Kidney (tissue), 22 donors: ENCODE measurements at places on chromosomes 3 and 15.

DNA sequence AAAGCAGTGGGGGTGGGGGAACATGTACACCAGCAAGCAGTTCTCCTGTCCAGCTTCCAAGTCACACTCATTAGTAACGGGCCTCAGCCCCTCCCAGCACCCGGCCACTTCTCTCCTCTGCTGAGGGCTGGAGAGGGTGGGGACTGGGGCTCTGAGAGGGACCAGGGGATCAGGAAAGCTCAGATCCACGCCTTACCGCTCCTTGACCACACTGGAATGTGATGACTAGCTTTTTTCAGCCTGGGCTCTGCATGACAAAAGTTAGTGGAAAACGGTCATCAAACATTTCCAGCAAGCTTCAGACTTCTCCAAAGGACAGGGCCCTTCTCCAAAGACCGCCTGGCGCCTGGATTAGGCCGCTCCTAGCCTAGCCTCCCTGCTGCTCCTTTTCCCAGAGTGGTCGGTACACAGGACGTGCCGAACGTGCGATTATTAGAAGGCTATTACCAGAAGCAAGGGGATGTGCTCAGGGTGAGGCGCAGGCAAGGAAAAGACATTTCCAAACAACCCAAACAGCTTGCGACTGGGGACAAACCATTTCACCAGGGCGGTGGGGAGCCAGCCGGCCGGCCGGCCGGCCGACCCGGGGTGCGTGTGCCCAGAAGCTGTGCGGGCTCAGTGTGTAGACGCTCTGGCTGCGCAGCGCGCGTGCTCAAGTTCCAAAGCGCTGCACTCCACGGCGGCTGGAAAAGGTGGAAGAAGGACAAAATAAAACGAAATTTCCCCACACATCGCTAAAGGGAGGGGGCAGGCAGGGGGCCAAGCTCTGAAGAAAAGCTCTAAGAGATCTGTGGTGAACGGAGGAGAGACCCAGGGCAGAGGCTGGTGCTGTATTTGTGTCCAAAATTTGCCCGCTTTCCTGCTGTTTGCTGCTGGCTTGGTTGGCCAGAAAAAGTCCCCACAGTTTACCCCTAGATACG, 51.0 kb upstream of the SSR3 start:
- peaks cover 2% of the 10 kb centered on the region for H3K4me1 ChIP-seq
- H3K36me3 ChIP-seq, result no peaks in the 10 kb centered on the region
- no peaks in the 10 kb centered on the region for H3K27me3 ChIP-seq
- peak; percentile 80 for DNase-seq
- peak overlapping the region; percentile 40 for H3K4me3 ChIP-seq

GRCh38 chr3:121663171-121663847, 2.6 kb upstream of the HCLS1 start:
- H3K27ac ChIP-seq, result no peak overlapping the region
- peaks cover 44% of the 10 kb centered on the region for H3K36me3 ChIP-seq
- no peaks in the 10 kb centered on the region for H3K4me1 ChIP-seq
- DNase-seq, result no peak
- no peak overlapping the region for H3K4me3 ChIP-seq

- no peaks in the 10 kb centered on the region for H3K27me3 ChIP-seq
- no peaks in the 10 kb centered on the region for H3K36me3 ChIP-seq
- no peak overlapping the region for H3K27ac ChIP-seq
- no peak overlapping the region for H3K4me3 ChIP-seq
These were observed 9.6 kb upstream of the ZXDC start for GRCh38 chr3:126485176-126485897.

DNA sequence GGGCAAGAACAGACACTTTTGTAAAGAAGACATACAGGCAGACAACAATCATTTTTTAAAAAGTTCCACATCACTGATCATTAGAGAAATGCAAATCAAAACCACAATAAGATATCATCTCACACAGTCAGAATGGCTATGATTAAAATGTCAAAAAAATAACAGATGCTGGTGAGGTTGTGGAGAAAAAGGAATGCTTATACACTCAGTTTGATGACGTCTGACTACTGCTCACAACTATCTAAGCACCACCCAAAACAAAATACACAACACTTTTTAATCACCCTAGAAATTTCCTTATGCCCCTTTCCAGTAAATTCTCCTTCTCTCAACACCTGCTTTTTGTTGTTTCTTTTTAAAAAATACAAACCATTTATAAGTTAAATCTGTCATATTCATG, 228.8 kb downstream of the ISL2 start:
- H3K4me3 ChIP-seq, result no peak overlapping the region
- DNase-seq, result no peak
- H3K36me3 ChIP-seq, result no peaks in the 10 kb centered on the region
- H3K27me3 ChIP-seq, result no peaks in the 10 kb centered on the region

GRCh38 chr3:46669191-46669999, 24.1 kb downstream of the ALS2CL start:
- H3K27me3 ChIP-seq, result no peaks in the 10 kb centered on the region
- no peaks in the 10 kb centered on the region for H3K36me3 ChIP-seq
- DNase-seq, result peak; percentile 38

GRCh38 chr3:75272691-75273090, 391.4 kb upstream of the FRG2C start:
- H3K4me3 ChIP-seq, result no peak overlapping the region
- H3K27ac ChIP-seq, result no peak overlapping the region
- no peaks in the 10 kb centered on the region for H3K4me1 ChIP-seq
- no peak for DNase-seq
- H3K36me3 ChIP-seq, result no peaks in the 10 kb centered on the region
- no peaks in the 10 kb centered on the region for H3K27me3 ChIP-seq

GRCh38 chr3:105931500-105931899, 62.7 kb upstream of the CBLB start:
- DNase-seq, result no peak
- H3K27ac ChIP-seq, result no peak overlapping the region
- H3K36me3 ChIP-seq, result no peaks in the 10 kb centered on the region
- no peak overlapping the region for H3K4me3 ChIP-seq
- H3K27me3 ChIP-seq, result no peaks in the 10 kb centered on the region
- no peaks in the 10 kb centered on the region for H3K4me1 ChIP-seq

DNA sequence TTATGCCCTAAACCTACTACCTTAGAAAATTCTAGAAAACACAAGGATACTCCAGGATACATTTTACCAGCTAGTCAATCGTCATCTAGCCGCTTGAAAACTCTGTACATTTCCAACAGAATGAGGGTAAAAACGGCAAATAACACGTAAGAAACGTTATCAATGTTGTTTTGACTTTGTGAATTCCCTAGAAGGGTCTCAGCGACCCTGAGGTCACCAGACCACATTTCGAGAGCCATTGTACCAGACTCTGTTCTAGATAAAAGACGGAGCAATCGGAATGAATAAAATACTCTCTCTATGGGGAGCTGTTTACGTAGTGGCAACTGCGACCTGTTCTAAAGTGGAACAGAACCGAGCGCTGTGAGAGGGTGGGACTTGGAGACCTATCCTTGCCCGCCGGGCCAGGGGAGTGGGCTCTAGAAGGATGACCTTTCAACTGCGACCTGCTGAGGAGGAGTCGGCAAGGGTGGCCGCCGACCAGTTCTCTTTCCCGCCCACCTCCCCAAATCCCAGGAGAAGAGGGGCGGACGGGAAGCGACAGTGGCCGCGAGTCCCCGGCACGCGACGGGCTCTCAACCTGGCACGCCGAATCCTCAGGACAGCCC, 778 bp upstream of the AP4E1 start:
- H3K36me3 ChIP-seq, result peaks cover 3% of the 10 kb centered on the region
- H3K27ac ChIP-seq, result peak overlapping the region; percentile 93
- H3K27me3 ChIP-seq, result no peaks in the 10 kb centered on the region
- peak; percentile 68 for DNase-seq
- H3K4me1 ChIP-seq, result no peaks in the 10 kb centered on the region
- peak overlapping the region; percentile 88 for H3K4me3 ChIP-seq

GRCh38 chr3:166837535-166837934, 542.6 kb downstream of the ZBBX start:
- no peaks in the 10 kb centered on the region for H3K36me3 ChIP-seq
- H3K27ac ChIP-seq, result no peak overlapping the region
- peak; percentile 20 for DNase-seq
- H3K4me1 ChIP-seq, result no peaks in the 10 kb centered on the region
- H3K4me3 ChIP-seq, result no peak overlapping the region
- H3K27me3 ChIP-seq, result no peaks in the 10 kb centered on the region

GRCh38 chr3:189278221-189278620, 106.5 kb downstream of the TPRG1 start:
- H3K36me3 ChIP-seq, result no peaks in the 10 kb centered on the region
- no peak overlapping the region for H3K27ac ChIP-seq
- H3K4me1 ChIP-seq, result no peaks in the 10 kb centered on the region

GRCh38 chr15:29670266-29670665, 152.0 kb downstream of the TJP1 start:
- H3K4me3 ChIP-seq, result no peak overlapping the region
- H3K4me1 ChIP-seq, result no peaks in the 10 kb centered on the region
- H3K27me3 ChIP-seq, result no peaks in the 10 kb centered on the region
- H3K27ac ChIP-seq, result peak overlapping the region; percentile 90

DNA sequence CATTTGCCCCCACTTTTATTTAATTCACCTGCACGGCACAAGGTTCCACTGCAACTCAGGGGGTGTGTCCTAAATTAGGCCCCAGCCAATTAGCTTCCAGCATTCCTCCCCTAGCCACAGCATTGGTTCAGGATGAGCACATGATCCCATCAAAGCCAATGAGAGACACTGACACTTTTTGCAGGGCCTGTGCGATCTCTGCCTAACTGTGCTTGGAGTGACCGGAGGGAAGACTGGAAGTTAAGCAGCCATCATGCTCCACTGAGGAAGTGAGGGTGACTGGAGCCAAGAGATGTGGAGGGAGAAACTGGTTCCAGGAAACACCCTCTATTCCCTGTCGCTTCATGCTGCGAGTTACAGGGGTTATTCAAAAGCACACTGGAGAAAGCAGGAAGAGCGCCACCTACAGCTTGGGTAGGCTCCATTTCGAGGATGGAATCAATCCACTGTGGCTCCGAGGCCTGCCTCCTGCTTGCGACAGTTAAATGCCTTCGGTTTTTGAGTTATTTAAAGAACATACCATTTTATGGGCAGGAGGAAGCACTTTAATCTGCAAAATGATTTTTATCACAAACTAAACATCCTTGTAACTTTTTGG, 122.2 kb upstream of the WNT5A start:
- H3K4me1 ChIP-seq, result no peaks in the 10 kb centered on the region
- H3K36me3 ChIP-seq, result no peaks in the 10 kb centered on the region
- H3K27ac ChIP-seq, result no peak overlapping the region
- no peak overlapping the region for H3K4me3 ChIP-seq
- DNase-seq, result no peak

DNA sequence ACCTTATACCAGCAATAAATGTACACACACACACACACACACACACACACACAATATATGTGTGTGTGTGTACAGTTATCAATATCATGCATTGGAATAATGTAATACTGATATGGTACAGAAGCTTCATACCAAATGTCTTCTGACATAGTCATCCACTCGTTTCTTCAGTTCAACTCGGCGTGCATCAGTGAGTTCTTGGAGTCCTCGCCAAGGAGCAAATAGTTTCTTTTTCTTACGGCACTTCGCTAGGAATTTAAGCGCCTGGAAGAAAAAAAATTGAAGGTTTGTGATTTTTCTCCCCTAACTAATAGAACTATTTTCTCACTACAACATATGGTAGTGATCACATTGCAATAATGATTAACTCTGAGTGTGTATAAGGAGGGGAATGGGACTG, 32.1 kb upstream of the GOLGB1 start:
- H3K36me3 ChIP-seq, result peaks cover 12% of the 10 kb centered on the region
- no peak overlapping the region for H3K27ac ChIP-seq
- H3K4me3 ChIP-seq, result no peak overlapping the region
- no peak for DNase-seq
- no peaks in the 10 kb centered on the region for H3K4me1 ChIP-seq

- DNase-seq, result no peak
- H3K27me3 ChIP-seq, result no peaks in the 10 kb centered on the region
- no peaks in the 10 kb centered on the region for H3K4me1 ChIP-seq
These were observed 195.9 kb upstream of the TBC1D5 start for GRCh38 chr3:17938313-17938712.

DNA sequence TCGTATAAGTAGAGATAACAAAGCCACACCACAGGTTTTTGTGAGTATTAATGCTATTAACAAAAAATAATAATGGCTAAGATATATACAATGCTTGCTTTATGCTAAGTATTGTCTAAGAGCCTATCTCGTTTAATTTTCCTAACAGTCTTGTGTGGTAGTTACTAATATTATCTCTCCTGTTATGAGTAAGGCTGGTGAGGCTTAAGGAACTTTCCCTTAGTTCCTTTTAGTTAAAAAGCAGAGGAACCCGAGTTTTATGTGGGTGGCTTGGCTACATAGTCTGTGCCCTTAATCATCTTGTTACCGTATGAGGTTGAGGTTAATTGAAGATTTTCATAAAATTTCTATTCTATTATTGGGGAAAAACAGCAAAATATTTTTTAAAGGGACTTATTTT, 218.4 kb downstream of the SOX2 start:
- no peak overlapping the region for H3K4me3 ChIP-seq
- DNase-seq, result no peak
- H3K27me3 ChIP-seq, result no peaks in the 10 kb centered on the region
- no peaks in the 10 kb centered on the region for H3K36me3 ChIP-seq

DNA sequence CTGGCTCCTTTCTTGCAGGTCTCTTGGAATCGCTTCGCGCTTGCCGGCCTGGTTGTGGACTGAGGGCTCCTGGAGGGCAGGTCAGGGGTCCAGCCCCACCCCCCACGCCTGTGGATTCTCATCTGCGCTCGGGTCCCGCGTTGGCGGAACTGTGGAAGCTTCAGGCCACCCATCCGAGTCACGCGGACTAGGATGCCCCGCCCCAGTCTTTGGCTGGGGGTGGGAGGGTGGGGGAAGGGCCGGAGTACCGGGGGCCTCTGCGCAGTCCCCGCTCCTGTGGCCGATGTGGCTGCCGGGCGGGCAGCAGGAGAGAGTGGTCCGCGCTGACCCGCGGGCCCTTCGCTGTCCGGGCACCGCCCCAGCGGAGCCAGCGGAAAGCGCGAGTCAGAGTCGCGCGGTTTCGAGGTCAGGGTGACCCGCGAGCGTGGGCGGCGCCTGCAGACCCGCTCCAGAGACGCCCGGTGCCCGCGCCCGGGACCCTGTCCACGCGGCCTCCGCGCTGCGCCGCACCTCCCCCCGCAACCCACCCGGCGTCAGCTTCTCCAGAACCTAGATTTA, 114.2 kb downstream of the KLF13 start:
- DNase-seq, result peak; percentile 79
- no peak overlapping the region for H3K27ac ChIP-seq
- H3K36me3 ChIP-seq, result no peaks in the 10 kb centered on the region
- H3K27me3 ChIP-seq, result no peaks in the 10 kb centered on the region

- peaks cover 5% of the 10 kb centered on the region for H3K4me1 ChIP-seq
- DNase-seq, result no peak
- H3K27ac ChIP-seq, result no peak overlapping the region
These were observed 148.6 kb upstream of the STRIT1 start for GRCh38 chr3:155442072-155442471.

- H3K36me3 ChIP-seq, result no peaks in the 10 kb centered on the region
- H3K4me3 ChIP-seq, result no peak overlapping the region
- no peaks in the 10 kb centered on the region for H3K4me1 ChIP-seq
- no peaks in the 10 kb centered on the region for H3K27me3 ChIP-seq
- no peak overlapping the region for H3K27ac ChIP-seq
These were observed 27.2 kb upstream of the GBE1 start for GRCh38 chr3:81788610-81789009.
